ENCODE measurements at places on chromosomes 3 and 15.
A peak's percentile ranks its signal among the peaks of the same experiment; 100 is the strongest.

DNA sequence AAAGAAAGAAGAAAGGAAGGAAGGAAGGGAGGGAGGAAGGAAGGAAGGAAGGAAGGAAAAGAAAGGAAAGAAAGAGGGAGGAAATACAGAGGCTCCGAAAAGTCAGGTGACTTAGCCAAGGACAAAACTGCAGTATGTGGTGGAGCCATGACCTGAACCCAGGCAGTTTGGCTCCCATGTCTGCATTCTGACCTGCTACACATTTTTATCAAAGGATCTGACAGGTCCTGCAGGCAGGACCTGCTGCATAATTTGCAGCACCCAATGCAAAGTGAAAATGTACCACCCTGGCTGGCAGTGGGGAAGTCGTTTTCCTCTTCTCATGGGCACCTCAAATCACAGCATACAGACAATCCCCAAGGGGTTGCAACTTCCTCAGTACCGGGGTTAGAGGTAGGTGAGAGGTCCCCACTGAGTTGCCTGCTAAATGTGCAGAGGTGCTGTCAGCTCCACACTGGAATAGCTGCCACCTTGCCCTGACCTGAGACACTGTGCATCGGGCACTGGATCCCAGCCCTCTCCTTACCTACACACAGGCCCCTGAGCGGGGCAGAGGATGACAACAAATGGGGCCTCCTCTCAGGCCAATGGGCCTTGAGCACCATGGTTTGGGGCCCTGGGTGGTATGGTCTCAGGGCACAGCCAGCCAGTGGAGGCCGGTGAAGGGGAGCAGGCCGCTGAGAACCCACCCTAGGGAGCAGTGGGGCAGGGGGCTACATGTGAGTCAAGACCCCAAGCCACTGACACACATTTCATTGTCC is 175.1 kb downstream of the SHQ1 start:
- no peak for DNase-seq

DNA sequence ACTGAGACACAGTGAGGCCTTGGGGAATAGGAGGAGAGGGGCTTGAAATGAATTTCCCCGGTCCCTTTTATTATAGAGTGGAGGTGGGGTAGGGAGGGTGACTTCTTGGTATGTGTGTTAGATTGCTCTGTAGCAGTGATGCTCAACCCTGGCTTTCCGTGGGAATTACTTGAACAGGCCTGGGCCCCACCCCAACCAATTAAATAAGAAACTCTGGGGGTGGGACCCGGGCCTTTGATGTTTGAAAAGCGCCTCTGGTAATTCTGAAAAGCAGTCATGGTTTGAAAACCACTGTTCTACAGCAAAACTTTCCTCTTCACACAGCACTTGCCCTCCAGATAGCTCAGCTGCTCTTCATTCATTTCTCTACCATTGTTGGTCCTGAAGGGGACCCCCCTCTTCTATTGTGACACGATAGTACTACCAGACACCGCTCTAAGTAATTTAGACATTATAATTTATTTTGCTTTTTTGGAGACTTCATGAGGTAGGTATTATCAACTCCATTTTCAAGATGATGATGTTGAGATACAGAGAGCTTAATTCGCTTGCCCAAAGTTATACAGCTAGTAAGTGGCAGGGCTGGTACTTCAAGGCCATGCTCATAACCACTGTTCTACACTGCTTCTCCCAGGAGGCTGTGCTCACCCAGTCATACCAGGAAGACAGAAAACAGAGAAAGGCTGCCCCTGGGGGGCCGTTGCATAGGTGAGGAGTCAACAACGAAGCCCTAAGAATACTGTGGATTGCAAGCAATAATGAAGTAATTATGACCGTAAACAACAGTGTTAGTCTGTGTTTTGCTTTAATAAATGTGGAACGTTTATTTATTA is 176.2 kb downstream of the PEX5L start:
- no peak for DNase-seq

GRCh38 chr15:80831606-80832224 is 52.5 kb downstream of the CEMIP start:
- no peak for DNase-seq

DNA sequence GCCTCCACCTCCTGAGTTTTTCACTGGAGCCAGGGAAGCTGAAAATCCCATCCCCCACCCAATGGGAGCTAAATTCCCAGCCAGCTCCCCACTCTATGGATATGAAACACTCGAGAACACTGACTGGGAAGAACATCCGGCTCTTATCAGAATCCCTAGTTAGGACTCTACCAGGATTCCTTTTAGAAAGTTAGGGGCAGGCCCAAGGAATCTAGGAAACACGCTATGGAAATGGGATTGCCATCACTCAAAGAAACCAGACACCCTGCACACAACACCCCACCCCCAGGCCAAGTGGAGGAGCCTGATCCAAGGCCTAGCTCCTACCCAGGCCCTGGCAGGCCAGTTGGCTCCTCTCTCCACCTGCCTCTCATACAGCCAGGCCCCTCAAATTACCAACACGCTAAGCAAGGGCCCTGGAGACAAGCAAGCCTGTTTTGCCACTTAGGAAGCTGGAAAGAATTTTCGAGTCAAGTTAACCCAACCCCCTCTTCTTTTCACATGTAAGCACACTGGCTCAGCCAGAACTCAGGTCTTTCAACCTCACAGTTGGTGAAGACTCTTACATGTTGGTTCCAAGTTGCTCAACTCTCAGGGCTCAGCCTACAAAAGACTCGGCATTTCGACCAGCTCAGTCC is 75.5 kb downstream of the RBPMS2 start:
- no peak for DNase-seq

DNA sequence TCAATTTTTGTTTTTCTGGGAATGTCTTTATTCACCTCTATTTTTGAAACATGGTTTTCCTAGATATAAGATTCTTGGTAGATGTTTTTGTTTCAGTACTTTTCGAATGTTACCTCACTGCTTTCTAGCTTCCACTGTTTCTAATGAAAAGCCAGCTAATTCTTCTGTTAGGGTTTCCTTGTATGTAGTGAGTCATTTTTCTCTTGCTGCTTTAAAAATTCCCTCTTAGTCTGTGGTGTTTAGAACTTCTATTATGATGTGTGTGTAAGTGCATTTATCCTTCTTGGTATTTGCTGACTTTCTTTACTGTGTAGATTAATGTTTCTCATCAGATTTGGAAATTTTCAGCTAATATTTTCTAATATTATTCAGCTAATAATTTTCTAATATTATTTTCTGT is 151.1 kb upstream of the OSTN start:
- no peak for DNase-seq

DNA sequence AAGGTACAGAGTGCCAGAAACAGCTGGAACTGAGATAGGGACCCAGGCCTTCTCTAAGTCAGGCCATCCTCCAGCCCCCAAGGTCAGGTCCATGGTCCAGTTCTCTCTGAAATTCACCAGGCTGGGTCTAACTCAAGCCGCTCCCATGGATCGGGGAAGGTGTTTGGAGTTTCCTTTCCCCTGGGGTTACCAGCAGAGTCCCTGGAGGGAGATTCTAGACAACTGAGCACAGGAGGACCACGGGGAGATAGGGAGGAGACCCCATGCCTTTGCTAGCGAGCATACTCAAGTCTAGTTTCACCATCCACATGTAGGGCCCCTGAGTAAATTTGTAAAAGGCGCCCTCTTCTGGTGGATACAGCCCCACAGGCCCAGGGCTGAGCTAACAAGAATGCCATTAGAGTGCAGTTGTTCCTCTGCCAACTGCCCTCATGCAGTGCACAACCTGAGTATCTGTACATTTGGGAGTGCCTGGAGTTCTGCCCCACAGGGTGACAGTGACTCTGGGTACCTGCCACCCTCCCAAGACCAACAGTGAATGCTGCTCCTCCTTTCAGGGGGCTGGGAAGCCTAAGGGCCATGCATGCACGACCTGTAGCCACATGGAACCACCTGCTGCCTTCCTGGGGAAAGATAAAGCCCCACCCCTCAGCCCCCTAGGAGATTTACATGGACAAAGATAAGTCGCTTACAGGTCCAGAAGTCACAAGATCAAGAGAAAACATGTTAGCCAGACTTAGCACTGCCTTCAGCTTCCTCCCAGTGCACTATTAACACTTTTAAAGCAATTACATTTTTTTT is 89.0 kb downstream of the IQSEC1 start:
- peak; percentile 81 for DNase-seq

- DNase-seq, result no peak
Observed at GRCh38 chr3:161689584-161690298, 193.1 kb downstream of the OTOL1 start.

- DNase-seq, result no peak
Observed at GRCh38 chr3:24149032-24149431, 203.9 kb downstream of the NR1D2 start.

DNA sequence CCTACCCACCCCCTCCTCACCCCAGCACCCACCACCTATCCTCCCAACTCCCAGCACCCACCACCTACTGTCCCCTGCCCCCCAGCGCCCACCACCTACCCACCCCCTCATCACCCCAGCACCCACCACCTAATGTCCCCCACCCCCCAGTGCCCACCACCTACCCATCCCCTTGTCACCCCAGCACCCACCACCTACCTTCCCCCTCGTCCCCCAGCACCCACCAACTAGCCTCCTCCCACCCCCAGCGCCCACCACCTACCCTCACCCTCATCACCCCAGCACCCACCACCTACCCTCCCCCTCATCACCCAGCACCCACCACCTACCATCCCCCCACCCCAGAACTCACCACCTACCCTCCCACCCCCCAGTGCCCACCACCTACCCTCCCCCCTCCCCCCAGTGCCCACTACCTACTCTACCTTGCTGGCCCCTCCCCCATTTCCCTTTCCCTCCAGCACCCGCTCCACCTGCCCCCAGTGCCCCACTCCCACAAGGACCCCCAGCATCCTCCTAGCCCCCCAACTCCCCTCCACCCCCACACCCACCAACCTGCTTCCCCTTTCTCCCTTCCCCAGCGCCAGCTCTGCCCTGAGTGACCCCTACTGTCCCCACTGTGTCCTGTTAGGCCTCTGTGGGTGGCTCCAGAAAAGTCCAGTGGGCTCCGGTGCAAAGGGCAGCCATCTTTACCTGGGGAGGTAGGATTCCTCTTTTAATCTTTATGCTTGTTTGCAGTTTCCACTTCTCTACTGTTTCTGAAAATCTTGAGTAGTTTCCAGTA is 1.2 kb downstream of the UROC1 start:
- DNase-seq, result no peak

- DNase-seq, result no peak
Observed at GRCh38 chr3:39501059-39501458, 33.6 kb downstream of the MOBP start.

DNA sequence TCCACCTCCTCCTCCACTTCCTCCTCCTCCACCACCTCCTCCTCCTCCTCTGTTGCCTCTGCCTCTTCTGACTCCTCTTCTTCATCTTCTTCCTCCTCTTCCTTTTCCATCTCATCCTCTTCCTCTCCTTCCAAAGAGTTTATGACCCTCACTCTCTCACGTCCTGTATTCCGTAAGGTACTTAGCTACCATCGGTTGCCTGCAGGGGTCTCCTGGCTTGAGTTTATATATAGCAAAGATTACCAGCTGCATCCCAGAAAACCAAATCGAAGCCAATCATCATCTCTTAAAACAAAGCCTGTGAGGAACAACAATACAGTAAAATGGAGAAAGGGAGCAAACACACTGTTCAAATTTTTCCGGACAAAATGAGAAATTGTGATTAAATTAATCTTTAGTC is 317.4 kb downstream of the C3orf38 start:
- no peak for DNase-seq

- no peak for DNase-seq
Observed at GRCh38 chr15:73952913-73953750, 26.9 kb downstream of the LOXL1 start.

DNA sequence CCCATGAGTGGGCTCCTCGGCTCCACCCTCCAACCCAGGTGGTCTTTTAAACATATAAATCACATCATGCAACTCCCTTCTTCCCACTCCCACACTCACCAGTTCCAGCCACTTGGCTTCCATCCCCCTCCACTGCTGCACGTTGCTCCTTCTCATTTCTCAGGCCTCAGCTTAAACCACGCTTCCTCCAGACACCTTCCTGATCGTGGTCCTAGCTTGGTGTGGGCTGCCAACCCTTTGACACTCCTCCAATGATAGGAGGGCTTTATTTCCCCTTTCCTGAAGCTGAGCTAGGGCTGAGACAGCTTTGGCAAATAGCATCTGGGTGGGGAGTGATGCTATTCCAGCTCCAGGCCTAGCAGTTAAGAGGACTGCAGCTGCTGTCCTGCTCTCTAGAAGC is 130.1 kb downstream of the SRGAP3 start:
- no peak for DNase-seq

DNA sequence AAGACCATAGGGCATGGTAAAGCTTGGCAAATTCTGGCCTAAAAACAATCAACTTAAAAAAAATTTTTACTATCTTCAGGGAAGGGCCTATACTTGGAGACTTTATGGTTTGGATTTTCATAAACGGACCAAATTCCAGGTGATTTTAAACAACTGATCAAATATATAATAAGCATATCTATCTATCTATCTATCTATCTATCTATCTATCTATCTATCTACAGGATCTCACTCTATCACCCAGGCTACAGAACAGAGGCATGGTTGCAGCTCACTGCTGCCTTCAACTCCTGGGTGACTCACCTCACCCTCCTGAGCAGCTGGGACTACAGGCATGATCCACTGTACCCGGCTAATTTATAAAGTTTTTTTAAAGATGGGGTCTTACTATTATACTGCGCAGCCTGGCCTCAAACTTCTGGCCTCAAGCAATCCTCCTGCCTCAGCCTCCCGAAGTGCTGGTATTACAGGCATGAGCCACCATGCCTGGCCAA is 6.7 kb downstream of the SPPL2A start:
- no peak for DNase-seq

DNA sequence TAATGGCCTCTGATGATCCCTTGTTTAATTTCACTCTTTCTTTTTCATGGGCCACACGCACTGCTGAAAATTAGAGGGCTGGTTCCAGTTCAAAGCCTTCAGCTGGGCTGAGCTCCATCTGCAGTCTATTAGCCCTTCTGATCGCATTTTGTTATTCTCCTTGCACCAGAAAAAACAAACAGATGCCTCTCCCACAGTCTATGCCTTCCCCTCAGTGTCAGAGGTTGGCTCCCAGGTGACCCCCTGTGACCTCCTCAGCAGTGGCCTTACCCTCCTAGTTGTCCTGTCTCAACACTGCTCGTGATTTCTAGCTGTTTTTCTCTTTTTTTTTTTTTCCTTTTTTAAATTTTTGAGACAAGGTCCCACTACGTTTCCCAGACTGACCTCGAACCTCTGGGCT is 77.1 kb upstream of the PRTG start:
- DNase-seq, result no peak

- DNase-seq, result no peak
Observed at GRCh38 chr3:52324676-52325075, 8.6 kb downstream of the DNAH1 start.

Measured in suppressor macrophage (primary cell).